ENCODE measurements at places on chromosomes 2 and 18. TPM values are rescaled to one million over a fixed set of nuclear protein-coding genes. Genes with fewer than 3 reads are reported as not detected.

- H3K4me3 ChIP-seq, result no peak overlapping the region
- H3K27ac ChIP-seq, result no peak overlapping the region
- no peaks in the 10 kb centered on the region for H3K36me3 ChIP-seq
- no peaks in the 10 kb centered on the region for H3K4me1 ChIP-seq
- H3K27me3 ChIP-seq, result no peaks in the 10 kb centered on the region
Measured at GRCh38 chr2:56001947-56002346, 78.4 kb upstream of the EFEMP1 start.

- DNase-seq, result no peak
- H3K4me1 ChIP-seq, result peaks cover 23% of the 10 kb centered on the region
- H3K27me3 ChIP-seq, result peaks cover 20% of the 10 kb centered on the region
- no peak overlapping the region for H3K27ac ChIP-seq
Measured at GRCh38 chr18:12410081-12410481, 2.4 kb downstream of the PRELID3A start.

DNA sequence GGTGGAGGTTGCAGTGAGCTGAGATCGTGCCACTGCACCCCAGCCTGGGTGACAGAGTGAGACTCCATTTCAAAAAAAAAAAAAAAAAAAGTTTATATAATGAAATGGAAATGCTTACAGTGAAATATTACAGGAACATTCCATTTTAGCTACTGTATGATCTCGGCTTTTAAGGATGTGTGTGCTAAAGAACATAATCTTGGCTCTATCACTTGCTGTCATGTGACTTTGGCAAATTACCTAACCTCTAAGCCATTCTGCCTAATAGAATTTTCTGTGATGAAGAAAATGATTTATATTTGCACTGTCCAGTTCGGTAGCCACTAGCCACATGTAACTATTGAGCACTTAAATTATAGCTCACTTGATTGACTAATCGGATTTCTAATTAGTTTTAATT is 36.3 kb downstream of the SMAD4 start:
- no peaks in the 10 kb centered on the region for H3K36me3 ChIP-seq
- no peaks in the 10 kb centered on the region for H3K27me3 ChIP-seq
- no peak for DNase-seq
- H3K27ac ChIP-seq, result no peak overlapping the region

DNA sequence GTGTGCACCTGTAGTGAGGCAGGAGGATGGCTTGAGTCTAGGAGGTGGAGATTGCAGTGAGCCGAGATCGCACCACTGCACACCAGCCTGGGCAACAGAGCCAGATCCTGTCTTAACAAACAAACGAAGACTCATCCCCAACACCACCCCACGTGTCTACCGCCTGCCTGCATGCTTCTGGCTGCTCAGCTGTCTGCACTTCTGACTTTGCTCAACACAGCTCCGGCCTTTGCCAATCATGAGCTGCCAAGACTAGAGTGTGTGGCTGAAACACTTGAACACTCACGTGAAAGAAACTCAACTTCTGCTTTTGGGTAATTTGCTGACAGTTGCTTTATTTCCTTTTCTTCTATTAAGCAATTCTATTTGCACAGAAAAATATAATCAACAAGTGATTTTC is 32.1 kb upstream of the SP3 start:
- no peaks in the 10 kb centered on the region for H3K27me3 ChIP-seq
- peaks cover 13% of the 10 kb centered on the region for H3K4me1 ChIP-seq
- H3K27ac ChIP-seq, result peak overlapping the region; percentile 16
- no peaks in the 10 kb centered on the region for H3K36me3 ChIP-seq

- H3K27ac ChIP-seq, result no peak overlapping the region
- no peaks in the 10 kb centered on the region for H3K4me1 ChIP-seq
- DNase-seq, result no peak
- H3K36me3 ChIP-seq, result no peaks in the 10 kb centered on the region
Measured at GRCh38 chr2:174121612-174122011, 126.7 kb downstream of the OLA1 start.

Gene SLC5A7
- 0.17 TPM for total RNA-seq

DNA sequence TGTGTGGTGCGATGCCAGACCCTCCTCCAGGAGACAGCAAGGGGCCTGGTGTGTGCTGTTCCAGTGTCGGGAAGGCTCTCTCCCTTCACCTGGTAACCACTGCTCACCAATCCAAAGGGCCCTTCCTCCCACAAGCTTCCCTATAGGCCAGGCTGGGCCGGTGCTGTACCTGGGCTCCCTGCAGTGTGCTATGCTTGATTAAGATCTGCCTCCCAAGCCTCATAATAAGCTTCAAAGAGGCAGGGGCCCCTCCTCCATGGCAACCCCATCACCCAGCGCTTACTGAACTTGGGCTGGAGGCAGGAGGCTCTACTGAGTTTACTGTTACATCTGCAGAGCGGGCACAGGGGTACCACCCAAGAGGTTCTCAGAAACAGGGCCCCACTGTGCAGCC is 4.5 kb upstream of the MAL start:
- peaks cover 13% of the 10 kb centered on the region for H3K4me1 ChIP-seq
- H3K36me3 ChIP-seq, result no peaks in the 10 kb centered on the region
- H3K27ac ChIP-seq, result no peak overlapping the region

- no peaks in the 10 kb centered on the region for H3K27me3 ChIP-seq
- no peak overlapping the region for H3K4me3 ChIP-seq
- H3K4me1 ChIP-seq, result no peaks in the 10 kb centered on the region
Measured at GRCh38 chr18:52325997-52326396, 14.0 kb upstream of the DCC start.

DNA sequence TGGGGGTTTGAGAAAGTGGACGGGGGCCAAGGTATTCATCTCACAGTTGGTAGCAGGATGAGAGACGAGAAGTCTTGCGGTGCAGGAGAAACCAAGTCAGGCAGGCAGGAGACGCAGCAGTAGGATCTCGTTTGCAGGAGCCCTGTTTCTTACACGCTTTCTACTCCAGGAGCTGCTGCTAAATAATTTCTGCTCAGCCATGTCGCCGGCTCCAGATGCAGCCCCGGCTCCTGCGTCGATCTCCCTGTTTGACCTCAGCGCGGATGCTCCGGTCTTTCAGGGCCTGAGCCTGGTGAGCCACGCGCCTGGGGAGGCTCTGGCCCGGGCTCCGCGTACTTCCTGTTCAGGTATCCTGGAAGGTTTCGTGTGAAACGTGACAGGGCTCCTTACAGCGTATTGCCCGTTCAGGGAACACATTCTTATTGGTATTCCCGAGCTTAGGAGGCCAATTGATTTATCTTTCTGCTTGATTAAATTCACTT is 494 bp downstream of the ANKZF1 start:
- peak overlapping the region; percentile 82 for H3K4me3 ChIP-seq
- H3K27me3 ChIP-seq, result no peaks in the 10 kb centered on the region
- peak overlapping the region; percentile 95 for H3K27ac ChIP-seq
- H3K4me1 ChIP-seq, result peaks cover 25% of the 10 kb centered on the region
- DNase-seq, result no peak
- peaks cover 17% of the 10 kb centered on the region for H3K36me3 ChIP-seq

DNA sequence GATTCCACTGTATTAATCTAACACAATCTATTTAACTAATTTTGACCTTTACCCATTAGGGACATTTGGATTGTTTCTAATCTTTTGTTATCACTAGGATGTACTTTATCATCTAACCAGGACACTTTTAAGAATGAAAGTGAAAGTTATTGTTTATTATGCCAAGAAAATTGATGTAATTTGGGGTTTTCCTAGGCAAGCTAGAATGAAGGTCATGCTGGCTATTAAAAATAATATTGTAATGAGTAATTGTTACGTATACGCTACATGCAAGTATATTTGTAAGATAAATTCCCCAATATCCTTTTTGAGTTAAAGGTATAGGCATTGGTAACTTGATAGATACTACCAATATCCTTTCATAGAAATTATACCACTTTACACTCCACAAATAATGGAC is 74.6 kb downstream of the COL5A2 start:
- no peak overlapping the region for H3K27ac ChIP-seq
- H3K36me3 ChIP-seq, result no peaks in the 10 kb centered on the region
- H3K4me3 ChIP-seq, result no peak overlapping the region
- DNase-seq, result no peak
- no peaks in the 10 kb centered on the region for H3K4me1 ChIP-seq

Gene GATA6
- 54.6 TPM for total RNA-seq

Gene DOK6
- 4.8 TPM for total RNA-seq

Gene DSC3
- 0.11 TPM for total RNA-seq

GRCh38 chr2:27776097-27776496 is 4.6 kb downstream of the MRPL33 start:
- H3K27ac ChIP-seq, result peak overlapping the region; percentile 48
- H3K4me1 ChIP-seq, result peaks cover 48% of the 10 kb centered on the region
- peak; percentile 52 for DNase-seq
- H3K4me3 ChIP-seq, result no peak overlapping the region

DNA sequence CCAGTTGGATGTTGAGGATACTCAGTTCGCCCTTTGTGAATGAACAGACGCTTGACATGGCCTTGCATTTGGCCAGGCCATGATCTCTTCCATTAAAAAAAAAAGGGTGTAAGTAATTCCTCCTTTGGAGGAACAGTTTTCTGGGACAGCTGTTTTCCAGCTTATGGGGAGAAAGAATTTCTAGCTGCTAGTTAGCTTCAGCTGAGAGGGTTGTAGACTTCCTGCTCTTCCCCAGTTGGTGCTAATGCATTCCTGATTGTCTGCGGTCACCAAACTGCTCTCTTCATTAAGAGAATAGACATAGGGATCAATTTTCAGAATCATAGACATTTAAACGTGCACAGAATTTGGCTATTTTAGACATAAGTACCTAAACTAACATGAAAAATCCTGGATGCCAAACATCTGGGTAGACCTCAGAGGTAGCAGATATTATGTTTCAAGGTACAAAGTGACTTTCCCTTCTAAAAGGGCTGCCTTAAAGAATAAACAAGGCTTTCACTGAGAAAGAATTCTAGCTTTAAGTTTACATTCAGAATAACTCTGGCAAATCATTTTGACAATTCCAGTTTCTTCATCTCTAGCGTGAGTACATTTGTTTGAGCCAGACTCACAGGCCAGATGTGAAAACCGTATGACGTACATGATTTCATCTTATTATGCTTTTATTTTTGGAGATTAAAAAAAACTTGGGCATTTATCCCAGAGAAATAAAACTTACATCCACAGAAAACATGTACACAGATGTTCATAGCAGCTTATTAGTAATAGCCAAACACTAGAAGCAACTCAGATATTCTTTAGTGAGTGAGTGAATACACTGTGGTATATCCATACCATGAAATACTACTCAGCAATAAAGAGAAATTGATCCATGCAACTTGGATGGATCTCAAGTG is 71.2 kb downstream of the MAIP1 start:
- no peak overlapping the region for H3K4me3 ChIP-seq
- peaks cover 6% of the 10 kb centered on the region for H3K4me1 ChIP-seq
- H3K36me3 ChIP-seq, result no peaks in the 10 kb centered on the region
- no peaks in the 10 kb centered on the region for H3K27me3 ChIP-seq
- no peak for DNase-seq
- H3K27ac ChIP-seq, result peak overlapping the region; percentile 60

Gene BCL11A
- total RNA-seq, result 23.6 TPM

Gene ACAA2
- total RNA-seq, result 352 TPM

DNA sequence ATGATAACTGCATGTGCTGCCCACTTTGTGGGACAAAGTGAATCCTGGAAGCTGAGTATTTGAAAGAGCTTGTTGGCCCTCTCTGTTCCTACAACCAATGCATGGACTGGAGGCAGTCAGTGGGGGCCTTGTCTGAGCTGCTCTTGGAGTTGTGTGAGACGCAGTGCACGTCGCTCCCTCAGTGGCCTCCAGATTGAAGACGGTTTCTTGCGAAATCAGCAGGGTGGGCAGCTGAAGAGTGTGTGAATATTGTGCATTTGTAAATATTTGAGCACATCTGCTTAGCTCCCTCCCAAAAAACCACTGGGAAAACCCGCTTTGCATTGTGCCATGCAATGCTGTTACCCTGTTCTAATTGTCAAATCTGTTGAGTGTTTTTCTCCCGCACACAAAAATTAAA is 782.8 kb downstream of the PLCL1 start:
- H3K4me1 ChIP-seq, result no peaks in the 10 kb centered on the region
- H3K4me3 ChIP-seq, result no peak overlapping the region
- H3K27me3 ChIP-seq, result no peaks in the 10 kb centered on the region
- no peaks in the 10 kb centered on the region for H3K36me3 ChIP-seq

All from heart right ventricle (tissue), 16 donors.